Neural crest cell (in vitro differentiated cells): ENCODE measurements at places on chromosomes 12 and 14. TPM values are rescaled to one million over a fixed set of nuclear protein-coding genes. Genes with fewer than 3 reads are reported as not detected.
A peak's percentile ranks its signal among the peaks of the same experiment; 100 is the strongest.

Gene TAS2R7
- total RNA-seq = 0.21 TPM in 1 of 2 replicates, not detected in the other

Gene GDF3
- not detected in 2 replicates for total RNA-seq

Gene AGAP2
- total RNA-seq = 3.9 and 4.1 TPM in 2 replicates

Gene TDG
- 53.0 and 57.1 TPM in 2 replicates for total RNA-seq

- DNase-seq = no peak
These were observed 59.1 kb downstream of the CCDC60 start for GRCh38 chr12:119393677-119394076.

DNA sequence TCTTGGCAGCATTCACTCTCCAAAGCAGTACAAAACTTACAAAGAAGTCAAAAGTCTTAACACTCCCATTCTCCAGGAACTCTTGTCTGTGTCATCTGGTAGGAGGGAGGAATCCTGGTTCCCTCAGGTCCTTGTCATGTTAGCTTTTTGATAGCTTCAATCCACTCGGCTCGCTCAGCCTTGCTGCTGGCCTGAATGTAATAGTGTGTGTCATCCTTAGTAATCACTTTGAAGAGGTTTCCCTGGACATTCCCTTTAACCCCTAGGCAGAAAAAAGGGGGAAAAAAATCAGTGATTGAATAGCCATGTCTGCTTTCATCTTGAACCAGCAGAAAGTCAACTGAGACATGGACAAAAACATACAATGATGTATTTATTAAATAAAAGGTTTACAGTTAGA lies 24.8 kb downstream of the PLEK2 start:
- DNase-seq = no peak

GRCh38 chr12:105574056-105574715 lies 243.7 kb downstream of the C12orf75 start:
- no peak for DNase-seq

- DNase-seq = no peak
These were observed 18.0 kb downstream of the TNFAIP2 start for GRCh38 chr14:103141117-103141796.

GRCh38 chr12:103771466-103771865 lies 69.6 kb downstream of the NT5DC3 start:
- DNase-seq = peak; percentile 18
